ENCODE measurements at places on chromosomes 1 and 21.

- DNase-seq, result no peak
These were observed 18.2 kb downstream of the NEXN start for GRCh38 chr1:77906624-77907023.

DNA sequence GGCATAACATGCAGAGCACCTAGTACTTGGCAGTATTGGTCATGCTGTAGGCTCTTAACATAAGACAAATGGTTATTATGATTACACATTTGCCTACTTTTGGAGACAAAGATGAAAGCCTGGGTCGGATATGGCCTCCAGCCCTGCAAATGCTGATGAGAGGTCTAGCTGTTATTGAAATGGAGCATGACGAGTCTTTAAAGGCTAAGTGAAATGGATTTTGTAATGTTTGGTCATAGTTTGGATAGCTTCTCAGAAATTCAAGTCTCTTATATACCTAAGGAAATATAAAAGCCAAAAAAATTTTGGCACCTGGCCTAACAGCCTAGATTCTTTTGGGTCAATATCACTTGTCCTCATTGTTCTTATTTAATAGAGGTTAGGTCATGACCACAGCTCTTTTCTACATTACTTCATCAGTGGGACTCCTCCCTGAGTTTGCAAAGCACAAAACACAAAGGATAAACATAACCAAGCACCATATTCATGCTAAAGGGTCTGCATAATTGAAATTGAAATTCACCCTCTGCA lies 69.2 kb upstream of the WLS start:
- DNase-seq, result no peak

GRCh38 chr1:116759636-116760035 lies 5.4 kb downstream of the CD2 start:
- no peak for DNase-seq

- DNase-seq, result no peak
These were observed 25.5 kb upstream of the ITPKB start for GRCh38 chr1:226764533-226764932.

DNA sequence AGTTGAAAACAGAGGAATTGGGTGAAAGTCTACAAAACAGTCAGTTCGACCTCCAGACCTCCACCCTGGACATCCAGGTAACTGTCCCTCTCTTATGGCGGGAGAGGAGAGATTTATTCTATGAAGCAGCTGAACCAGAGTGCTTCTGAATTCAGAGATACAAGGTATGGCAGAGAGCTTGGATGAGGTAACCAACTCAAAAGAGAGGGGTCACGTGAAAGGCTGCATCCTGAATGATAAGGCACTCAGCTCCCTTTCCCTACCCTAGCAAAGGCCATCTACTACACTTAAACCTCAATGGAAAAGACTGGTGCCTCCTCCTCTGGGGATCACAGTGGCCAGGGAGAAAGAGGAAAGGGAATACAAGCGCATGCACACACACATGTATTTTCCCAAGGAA lies 88.4 kb upstream of the KCNA3 start:
- no peak for DNase-seq

DNA sequence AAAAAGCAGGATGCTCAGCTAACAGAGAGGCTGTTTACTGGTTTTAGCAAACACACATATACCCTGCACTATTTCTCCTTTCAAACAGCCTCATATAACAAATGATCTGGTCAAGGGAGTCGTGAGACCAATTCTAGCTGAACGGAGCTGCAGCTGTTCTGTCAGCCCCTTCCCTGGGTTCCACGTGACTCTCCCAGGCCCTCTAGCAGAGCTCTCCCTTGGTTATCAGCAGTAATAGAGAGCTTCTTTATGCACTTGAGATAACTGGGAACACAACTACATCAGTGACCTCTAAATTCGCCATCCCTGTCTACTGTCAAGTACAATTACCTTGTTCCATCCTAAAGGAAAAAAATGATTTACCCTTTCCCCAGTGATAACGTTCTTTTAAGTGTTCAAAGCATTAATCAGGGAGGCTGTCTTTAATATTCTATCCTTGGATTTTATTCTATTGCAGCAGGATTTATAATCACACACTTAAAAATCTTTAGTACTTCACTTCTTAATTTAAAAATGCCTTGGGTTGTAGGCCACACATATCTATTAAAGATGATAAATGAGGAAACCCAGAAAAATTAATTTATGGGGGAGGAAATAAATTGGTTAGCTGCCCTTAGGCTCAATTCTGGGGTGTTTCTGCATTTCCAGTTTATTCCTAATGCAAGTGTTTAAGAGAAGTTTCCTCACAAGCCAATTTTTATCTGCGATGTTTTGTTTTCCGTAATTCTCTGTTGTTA lies 28.2 kb downstream of the PTGER3 start:
- no peak for DNase-seq

DNA sequence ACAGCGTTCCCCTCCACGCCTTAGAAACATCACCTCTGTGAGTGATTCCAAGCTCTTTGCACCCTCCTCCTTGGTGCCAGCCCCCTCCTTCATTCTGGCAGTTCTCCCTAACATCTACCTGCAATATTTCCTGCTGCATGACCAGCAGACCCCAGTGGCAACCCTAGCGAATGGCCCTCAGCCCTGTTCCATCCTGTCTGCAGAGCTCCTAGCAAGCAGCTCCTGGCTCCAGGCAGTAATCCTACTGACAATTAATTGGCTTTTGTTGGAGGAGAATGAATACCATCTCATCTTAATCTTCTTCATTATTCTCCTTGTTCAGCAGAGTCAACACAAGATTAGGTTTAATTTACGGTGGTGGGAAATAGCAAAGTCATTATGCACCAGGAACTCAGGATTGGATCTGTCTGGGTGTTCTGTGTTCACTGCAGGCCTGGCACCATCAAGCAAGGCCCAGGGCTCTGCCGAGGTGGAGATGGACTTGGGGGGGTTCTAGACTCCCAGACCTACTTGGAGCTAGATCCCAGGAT lies 12.4 kb downstream of the FBXO2 start:
- DNase-seq, result no peak

DNA sequence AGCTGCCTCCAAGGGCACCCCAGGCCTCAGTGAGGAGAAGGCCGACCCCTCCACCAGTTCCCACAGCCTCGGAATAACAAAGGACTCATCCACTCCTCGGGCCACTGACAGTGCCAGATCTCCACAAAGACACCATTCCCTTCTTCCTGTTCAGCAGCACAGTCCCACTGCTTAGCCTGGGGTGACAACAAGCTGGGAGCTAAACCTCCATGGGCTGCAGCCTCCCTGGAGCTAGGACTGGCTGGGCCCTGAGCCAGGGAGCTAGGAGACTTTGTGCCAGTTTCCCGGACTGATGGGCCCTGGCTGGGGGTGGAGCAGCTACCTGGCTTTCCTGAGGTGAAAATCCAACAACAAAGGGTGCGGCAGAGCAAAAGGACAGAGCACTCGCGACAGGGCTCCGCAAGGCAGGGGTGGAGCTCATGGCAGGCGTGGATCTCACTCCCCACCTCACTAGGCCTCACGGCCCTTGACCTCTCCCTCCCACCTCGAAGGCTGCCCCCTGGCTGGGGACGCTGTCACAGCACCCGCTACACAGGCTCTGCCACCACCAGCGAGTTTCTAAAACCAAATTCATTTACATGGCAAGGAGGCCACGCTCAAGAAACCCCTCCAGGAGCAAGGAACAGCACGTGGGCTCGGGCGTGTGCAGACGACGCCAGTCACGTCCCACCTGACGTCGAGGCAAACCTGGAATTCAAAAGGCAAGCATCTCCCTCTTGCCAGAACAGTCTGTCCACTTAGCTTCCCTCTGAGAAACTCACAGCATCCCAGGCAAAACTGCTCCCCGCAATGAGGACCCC lies 13.8 kb downstream of the SLC35E2B start:
- DNase-seq, result no peak

GRCh38 chr1:100869996-100870395 lies 24.6 kb downstream of the EXTL2 start:
- no peak for DNase-seq

- DNase-seq, result no peak
These were observed 1.3 kb downstream of the NOS1AP start for GRCh38 chr1:162070825-162071224.

DNA sequence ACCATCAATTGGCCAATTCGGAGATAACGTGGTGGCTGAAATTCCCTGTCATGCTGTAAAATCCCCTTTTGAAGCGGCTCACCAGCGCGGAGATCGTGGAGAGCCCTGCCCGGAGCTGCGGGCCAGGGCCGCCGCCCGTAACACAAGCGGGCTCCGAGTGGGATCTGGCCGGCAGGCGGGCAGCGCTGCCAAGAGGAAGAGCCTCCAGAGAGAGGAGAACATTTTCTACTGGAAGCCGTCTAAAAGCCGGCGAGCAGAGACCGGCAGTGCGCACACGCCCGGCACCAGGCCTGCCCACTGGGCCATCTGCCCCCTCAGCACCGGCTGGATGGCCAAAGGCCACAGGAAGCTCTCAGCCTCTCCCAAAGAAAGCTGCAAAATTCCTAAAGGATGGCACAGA lies 15.5 kb downstream of the SSBP3 start:
- DNase-seq, result no peak

- DNase-seq, result no peak
These were observed 4.7 kb upstream of the C1orf174 start for GRCh38 chr1:3904843-3905185.

GRCh38 chr1:14824314-14824915 lies 225.9 kb downstream of the KAZN start:
- DNase-seq, result no peak

DNA sequence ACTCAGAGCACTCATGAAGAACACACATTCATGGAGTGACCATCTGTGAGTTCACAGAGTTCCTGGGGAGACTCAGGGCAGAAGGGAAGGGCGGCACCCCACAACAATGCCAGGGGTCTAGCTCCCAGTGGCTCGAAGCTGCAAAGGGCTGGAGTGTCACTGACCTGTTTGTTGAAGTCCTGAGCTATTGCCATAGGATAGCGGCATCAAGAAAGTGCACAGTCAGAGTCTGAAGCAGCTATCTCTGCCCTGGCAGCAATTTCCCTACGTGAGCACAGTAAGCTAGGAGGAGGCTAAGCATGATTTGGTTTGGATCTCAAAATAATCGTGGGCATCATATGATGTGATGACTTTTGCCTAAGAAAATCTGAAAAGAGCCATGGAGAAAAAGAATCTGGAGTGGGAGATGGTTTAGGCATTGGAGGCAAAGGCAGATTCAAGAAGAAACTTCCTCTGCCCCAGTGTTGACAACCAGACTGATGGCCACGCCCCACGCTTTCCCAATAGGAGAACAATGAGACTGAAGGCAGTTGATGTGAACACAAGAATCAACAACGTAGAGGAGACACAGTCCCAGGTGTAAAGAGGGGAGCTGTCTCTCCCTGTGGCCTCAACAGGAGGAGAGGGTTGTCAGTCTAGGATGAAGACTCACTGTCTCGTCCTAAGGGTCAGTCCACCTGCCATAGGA lies 100.0 kb upstream of the SLC25A33 start:
- DNase-seq, result no peak

Data from vagina (tissue), 2 donors.